ENCODE measurements at places on chromosomes 4 and X. TPM values are rescaled to one million over a fixed set of nuclear protein-coding genes. Genes with fewer than 3 reads are reported as not detected.

The CCDC110 gene
- total RNA-seq: 2.7 TPM

The PNMA6A gene
- not detected for total RNA-seq

GRCh38 chrX:116417214-116417613 lies 19.2 kb upstream of the SLC6A14 start:
- H3K36me3 ChIP-seq: no peaks in the 10 kb centered on the region
- no peak overlapping the region for H3K27ac ChIP-seq
- H3K27me3 ChIP-seq: no peaks in the 10 kb centered on the region
- no peak for DNase-seq
- H3K4me3 ChIP-seq: no peak overlapping the region

GRCh38 chrX:40617566-40617965 lies 5.7 kb upstream of the MPC1L start:
- no peaks in the 10 kb centered on the region for H3K27me3 ChIP-seq
- H3K27ac ChIP-seq: no peak overlapping the region
- no peak for DNase-seq
- no peaks in the 10 kb centered on the region for H3K4me1 ChIP-seq

DNA sequence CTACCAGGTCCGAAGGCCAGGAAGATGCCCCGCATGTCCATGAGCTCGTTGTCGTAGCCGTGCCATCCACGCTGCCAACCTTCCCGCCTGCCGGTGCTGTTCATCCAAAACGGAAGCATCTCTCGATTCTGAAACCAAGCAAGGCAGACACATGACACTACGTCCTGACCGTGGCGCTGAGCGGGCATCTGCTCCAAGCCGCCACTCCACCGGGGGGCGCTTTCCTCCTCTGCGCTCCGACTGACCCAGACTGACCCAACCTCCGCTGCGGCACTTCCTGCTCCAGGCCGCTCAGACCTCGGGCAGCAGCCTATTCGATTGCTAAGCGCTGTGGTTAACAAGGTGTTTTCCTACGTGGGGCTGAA lies 120.5 kb downstream of the ENPP6 start:
- H3K27ac ChIP-seq: no peak overlapping the region
- no peak overlapping the region for H3K4me3 ChIP-seq
- H3K36me3 ChIP-seq: no peaks in the 10 kb centered on the region
- no peaks in the 10 kb centered on the region for H3K27me3 ChIP-seq
- H3K4me1 ChIP-seq: no peaks in the 10 kb centered on the region

- H3K36me3 ChIP-seq: no peaks in the 10 kb centered on the region
These were observed 211.5 kb upstream of the NR3C2 start for GRCh38 chr4:148653681-148654080.

DNA sequence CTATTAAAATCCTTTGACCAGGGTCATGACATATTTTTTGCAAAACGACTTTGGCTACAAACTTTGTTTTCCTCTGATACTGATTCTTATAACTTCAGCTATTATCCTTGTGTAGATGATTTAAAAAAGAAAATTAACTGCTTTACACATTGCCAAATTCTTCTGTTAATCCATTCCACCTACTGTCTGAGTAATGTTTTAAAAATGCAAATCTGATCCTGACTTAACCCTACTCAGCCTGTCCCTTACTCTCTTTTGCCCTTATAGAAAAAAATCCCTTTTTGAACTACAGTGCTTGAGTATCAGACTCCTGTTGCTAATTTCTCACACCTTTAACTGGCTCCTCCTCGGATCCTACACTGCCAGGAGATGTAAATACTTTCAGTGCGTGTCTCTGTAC lies 723.1 kb downstream of the ADGRL3 start:
- H3K27ac ChIP-seq: no peak overlapping the region
- H3K4me3 ChIP-seq: no peak overlapping the region
- H3K36me3 ChIP-seq: no peaks in the 10 kb centered on the region
- no peak for DNase-seq
- H3K27me3 ChIP-seq: no peaks in the 10 kb centered on the region
- H3K4me1 ChIP-seq: no peaks in the 10 kb centered on the region

- no peaks in the 10 kb centered on the region for H3K4me1 ChIP-seq
- H3K27me3 ChIP-seq: no peaks in the 10 kb centered on the region
- H3K36me3 ChIP-seq: no peaks in the 10 kb centered on the region
- DNase-seq: peak; percentile 10
- H3K4me3 ChIP-seq: no peak overlapping the region
These were observed 41.3 kb upstream of the GPC3 start for GRCh38 chrX:134026565-134027311.
